Breast epithelium (tissue), 4 donors: ENCODE measurements at places on chromosomes 6 and 20.

DNA sequence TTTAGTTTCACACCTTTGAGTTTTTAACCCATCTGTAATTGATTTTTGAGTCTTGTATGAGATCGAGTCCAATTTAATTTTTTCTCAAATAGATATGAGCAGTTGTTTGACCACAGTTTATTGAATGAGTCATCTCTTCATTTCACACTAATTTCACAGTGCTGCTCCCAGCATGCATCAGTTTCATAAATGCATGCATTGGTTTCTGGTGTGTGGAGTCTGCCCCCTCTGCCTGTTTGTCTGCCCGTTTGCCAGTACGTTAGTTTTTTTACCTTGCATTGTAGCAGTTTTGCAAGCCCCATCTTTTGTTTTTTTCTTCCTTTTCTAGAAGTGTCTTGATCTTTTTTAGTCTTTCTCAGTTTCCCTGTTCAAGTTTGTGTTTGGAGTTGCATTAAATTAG is 11.9 kb downstream of the SLX4IP start:
- no peak for DNase-seq
- H3K27ac ChIP-seq: no peak overlapping the region
- H3K4me3 ChIP-seq: no peak overlapping the region
- H3K36me3 ChIP-seq: no peaks in the 10 kb centered on the region
- no peaks in the 10 kb centered on the region for H3K27me3 ChIP-seq
- no peaks in the 10 kb centered on the region for H3K4me1 ChIP-seq

DNA sequence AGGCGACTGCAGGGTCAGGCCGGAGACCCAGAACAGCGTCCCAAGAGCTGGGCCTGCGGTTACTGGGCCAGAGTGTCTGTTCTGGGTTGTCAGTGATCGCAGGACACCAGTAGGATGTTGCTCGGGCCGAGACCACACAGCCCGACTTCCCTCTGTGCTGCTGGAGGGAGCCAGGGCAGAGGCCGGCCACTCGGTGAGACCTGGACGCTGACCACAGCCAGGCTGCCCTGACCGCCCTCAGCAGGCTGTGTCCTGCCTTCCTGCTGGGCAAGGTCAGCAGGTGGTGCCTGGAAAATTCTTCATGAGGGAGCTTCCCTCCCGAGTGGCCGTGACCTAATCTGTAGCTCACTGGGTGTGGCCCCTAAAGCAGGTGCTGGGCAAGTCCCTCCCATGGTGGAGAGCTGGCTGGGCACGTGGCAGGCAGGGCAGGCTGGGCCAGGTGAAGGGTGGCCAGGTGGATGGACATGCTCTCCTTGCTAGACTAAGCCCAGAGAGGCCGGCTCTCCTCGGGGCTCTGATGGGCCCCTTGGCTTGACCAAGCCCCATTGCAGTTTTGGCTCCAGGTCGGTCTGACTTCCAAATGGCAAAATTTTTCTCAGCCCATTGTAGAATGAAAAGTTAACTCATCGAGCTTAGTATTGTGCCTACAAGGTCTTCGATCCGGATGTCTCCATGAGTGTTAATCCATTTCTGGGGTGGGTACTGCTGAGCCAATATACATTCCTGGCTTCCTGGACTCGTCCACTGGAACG is 1.9 kb downstream of the SLCO4A1 start:
- no peaks in the 10 kb centered on the region for H3K36me3 ChIP-seq
- peaks cover 7% of the 10 kb centered on the region for H3K27me3 ChIP-seq
- peaks cover 17% of the 10 kb centered on the region for H3K4me1 ChIP-seq
- peak overlapping the region; percentile 11 for H3K4me3 ChIP-seq
- H3K27ac ChIP-seq: peak overlapping the region; percentile 38
- DNase-seq: no peak

DNA sequence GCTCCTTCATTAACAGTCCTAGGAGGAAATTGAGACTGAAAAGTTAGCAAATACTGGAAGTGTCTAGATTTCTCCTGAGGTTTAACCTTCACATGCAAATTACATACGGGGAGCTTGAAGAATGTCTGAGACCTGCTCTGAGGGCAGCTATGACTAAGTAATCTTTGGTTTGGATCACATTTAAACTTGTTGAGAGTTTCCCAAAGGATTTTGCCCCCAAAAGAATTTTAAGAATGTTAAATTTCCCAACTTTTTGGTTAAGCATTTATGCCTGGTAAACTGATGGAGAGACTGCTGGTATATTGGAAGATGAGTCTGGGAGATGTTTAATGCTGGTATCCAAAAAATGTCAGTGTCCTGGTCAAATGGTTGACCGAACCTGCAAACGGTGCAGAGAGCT is 97.0 kb downstream of the RREB1 start:
- H3K4me3 ChIP-seq: no peak overlapping the region
- no peaks in the 10 kb centered on the region for H3K4me1 ChIP-seq
- no peak for DNase-seq
- no peaks in the 10 kb centered on the region for H3K27me3 ChIP-seq

- H3K27ac ChIP-seq: no peak overlapping the region
- H3K4me1 ChIP-seq: no peaks in the 10 kb centered on the region
- no peak overlapping the region for H3K4me3 ChIP-seq
- no peak for DNase-seq
Observed at GRCh38 chr20:31977080-31977479, 9.1 kb downstream of the XKR7 start.

GRCh38 chr6:100464903-100465700 is at the start of gene SIM1:
Gene SIM1, minus strand, starts transcription at chr6:100464921. Its CDS starts 1,453 bp downstream, at chr6:100463468.
- no peaks in the 10 kb centered on the region for H3K36me3 ChIP-seq
- H3K4me1 ChIP-seq: no peaks in the 10 kb centered on the region
- H3K27ac ChIP-seq: no peak within 1 kb of the TSS
- peaks cover 3% of the 10 kb centered on the region for H3K27me3 ChIP-seq
- peak within 1 kb of the TSS; percentile 63 for H3K4me3 ChIP-seq
- no peak for DNase-seq
